ENCODE measurements at places on chromosomes 12 and 14.

GRCh38 chr12:109914461-109914860 lies 14.4 kb downstream of the TCHP start:
- DNase-seq, result no peak

- DNase-seq, result no peak
Measured at GRCh38 chr14:90491221-90491885, 94.5 kb downstream of the CALM1 start.

DNA sequence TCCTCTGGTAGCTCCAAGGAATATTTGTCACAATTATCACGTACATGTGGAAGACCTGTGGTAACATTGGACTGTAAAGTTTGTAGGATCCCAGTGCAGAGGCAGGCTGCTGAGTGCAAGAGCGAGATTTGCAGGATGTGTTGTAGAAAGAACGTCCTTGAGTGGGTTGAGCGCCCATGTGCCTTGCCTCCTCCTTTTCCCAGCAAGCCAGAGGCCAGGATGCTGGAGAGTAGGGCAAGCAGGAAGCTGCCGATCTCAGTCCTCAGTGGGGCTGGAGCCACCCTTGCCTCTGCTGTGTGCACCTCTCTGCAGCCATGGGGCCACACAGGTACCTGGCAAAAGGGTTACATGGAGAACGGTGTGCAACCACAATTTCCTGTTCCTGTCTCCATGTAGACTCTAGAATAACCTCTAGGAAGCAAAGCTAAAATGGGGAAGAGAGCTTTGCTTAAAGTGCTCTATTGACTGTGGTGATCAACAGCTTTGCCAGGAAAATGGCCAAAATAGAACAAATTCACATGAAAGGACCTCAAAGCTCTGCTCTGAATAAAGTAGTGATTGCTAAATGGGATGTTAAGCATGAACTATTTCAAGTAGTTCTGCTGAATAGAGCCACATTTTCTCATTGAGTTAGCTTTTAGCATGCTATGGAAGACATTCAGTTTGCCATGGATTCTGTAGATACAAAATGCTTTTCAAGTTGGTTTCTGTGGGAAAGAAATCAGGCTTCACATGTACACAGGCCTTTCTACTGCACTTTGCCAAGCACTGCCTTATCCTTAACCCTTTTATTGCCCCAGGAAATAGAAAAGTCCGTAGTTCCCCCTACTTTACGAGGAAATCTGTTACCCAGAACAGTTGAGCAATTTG lies 37.4 kb downstream of the ANKRD9 start:
- DNase-seq, result no peak

DNA sequence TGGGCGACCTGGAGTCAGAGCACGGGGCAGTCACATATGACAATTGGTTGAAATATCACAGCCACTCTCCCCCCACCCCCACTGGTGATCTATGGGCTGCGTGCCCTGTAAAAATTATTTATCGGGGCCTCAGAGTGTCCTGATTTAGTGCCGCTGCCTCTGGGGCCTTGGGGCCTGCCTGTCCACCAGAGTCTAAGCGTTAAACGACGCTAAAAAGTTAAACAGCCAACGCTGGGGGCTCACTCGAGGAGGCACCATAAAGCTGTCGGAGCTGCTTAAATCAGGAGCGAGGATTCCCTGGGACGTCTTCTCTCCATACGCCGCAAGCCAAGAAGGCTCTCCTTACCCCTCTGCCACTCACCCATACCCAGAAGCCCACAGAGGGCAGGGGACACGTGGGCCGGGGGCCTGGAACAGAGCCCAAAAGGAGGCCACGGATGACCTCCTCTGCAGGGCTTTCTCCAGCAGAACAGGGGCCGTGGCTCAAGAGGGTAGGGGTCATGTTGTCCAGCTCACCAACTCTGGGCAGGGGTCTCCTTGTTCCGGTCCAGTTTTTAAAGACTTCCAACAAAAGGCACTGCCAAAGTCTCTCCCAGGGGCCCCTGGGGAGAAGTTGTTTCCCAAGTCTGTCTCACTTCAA lies 42.2 kb downstream of the SMUG1 start:
- no peak for DNase-seq

- DNase-seq, result no peak
Measured at GRCh38 chr12:30072824-30073223, 289.1 kb upstream of the TMTC1 start.

DNA sequence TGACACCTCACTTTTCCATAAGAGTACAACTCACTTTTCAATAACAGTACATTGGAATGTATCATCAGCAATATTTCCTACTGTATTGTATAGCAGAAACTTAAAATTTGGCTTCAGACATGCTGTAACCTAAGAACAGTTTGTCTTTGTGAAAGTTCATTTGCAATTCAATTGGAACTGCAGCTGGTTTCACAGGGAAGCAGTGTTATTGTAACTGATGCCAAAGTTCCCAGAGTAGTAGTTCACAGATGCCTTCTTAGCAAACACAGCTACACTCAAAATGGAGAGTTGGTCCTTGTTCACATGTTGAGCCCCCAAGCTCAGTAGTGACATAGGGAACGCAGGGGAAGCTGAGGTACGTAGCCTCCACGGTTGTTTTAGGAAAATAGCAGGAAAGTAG lies 23.3 kb downstream of the PPP1R36 start:
- peak; percentile 84 for DNase-seq

GRCh38 chr14:71610797-71611196 lies 321.4 kb upstream of the RGS6 start:
- no peak for DNase-seq

DNA sequence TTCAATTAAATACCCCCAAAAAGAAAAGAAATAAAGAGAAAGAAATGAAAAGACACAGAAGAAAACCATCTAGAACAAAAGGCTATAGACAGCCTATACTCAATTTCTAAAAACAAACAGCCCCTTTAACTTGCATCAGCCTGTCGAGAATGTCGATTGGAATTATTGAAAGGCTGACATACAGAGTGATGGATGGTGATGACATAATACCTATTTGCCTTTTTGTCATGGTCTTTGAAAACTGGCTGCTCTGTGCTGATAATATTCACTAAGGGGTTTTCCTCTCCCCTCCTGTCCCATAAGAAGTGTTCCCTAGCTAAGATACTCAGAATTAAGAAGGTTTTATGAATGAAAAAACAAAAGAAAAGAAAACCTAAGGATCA lies 393.7 kb downstream of the SOX5 start:
- DNase-seq, result no peak

GRCh38 chr12:42873401-42873800 lies 283.9 kb upstream of the PRICKLE1 start:
- DNase-seq, result no peak

DNA sequence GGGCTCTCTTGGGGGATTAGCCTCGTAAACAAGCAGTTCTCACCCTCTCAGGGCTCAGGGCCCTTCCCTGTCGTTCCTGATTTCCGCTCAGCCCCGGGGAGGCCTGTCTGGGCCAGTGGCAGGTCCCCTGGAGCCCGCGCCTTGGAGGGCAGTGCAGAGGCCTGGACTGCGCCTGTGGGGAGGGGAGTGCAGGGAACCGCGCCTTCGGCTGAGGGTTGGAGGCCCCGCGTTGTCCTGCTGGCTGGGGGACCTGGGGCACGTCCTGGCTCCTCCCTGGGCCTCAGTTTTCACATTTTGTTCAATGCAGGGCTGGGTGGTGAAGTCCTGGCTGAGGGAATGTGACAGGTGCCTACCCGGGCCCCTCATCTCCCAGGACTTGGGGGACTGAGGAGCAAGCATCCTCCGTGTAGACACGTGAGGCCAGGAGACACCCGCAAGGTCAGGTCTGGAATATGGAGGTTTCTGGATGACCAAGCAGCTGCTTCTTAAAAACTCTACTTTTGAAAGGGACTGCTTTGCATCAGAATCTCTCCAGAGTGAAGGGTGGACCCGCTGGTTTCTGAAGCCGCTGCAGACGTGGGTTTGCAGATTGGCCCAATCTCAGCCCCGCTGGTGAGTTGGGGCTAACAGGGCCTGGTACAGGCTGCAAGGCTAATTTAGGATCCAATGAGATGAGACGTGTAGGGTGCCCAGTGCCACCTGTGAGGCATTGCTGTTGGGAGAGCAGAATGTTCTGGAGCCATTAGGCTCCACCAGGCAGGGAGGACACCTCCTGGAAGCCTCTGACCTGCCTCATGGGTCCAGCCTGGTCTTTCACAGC lies 80.2 kb downstream of the KIF26A start:
- no peak for DNase-seq

GRCh38 chr12:47742253-47742825 lies 16.3 kb downstream of the RAPGEF3 start:
- peak; percentile 5 for DNase-seq

- DNase-seq, result peak; percentile 64
Measured at GRCh38 chr12:67647181-67647798, 1.3 kb upstream of the DYRK2 start.

DNA sequence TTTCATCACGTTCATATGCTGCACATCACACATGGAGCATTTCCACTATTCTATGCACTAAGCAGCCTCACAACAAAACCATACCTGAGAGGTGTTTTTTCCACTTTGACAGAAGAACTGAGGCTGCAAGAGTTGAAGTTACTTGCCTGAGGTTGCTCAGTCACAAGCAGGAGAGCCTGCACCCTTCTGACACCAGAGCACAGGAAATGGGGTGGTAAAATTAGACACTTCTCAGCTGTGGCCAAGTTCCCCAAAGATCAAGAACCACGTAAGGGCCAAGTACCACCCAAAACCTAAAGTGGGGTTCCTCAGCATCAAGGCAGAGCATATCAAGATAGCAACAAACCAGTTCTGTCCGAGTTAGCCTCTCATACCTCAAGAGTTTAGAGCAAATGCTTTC lies 185.8 kb downstream of the CAPZA3 start:
- DNase-seq, result no peak

- DNase-seq, result no peak
Measured at GRCh38 chr14:58513272-58513671, 85.8 kb downstream of the KIAA0586 start.

GRCh38 chr12:109432431-109432830 lies 44.7 kb downstream of the KCTD10 start:
- no peak for DNase-seq

GRCh38 chr12:24780697-24781368 lies 168.1 kb downstream of the BCAT1 start:
- DNase-seq, result peak; percentile 45

- DNase-seq, result no peak
Measured at GRCh38 chr12:95258151-95258550, 40.5 kb downstream of the VEZT start.

- DNase-seq, result no peak
Measured at GRCh38 chr12:123064885-123065619, 84.6 kb downstream of the ARL6IP4 start.

GRCh38 chr12:22047494-22047893 lies 1.5 kb downstream of the CMAS start:
- no peak for DNase-seq

- no peak for DNase-seq
Measured at GRCh38 chr12:62738105-62738504, 196.8 kb downstream of the PPM1H start.

- no peak for DNase-seq
Measured at GRCh38 chr12:12171991-12172511, 94.8 kb downstream of the LRP6 start.

DNA sequence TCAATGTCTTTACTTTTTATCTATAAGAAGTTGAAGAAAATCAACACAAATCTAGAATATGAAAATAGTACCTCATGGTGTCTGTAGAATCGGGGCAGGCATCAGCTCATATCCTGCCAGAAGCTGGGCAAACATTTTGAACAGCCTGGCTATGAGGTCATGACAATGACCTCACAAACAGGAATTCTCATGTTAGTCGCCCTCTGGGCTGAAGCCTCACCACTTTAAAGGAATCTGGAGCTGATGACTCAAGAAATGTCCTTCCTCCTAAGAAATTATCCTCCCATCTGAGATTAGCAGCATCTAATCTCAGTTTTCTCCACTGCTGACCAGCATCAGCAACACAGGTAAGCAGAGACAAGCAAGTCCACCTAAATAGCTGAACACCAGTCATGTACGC lies 27.1 kb downstream of the CLIP1 start:
- DNase-seq, result no peak

GRCh38 chr12:91854725-91855124 lies 290.9 kb downstream of the BTG1 start:
- no peak for DNase-seq

DNA sequence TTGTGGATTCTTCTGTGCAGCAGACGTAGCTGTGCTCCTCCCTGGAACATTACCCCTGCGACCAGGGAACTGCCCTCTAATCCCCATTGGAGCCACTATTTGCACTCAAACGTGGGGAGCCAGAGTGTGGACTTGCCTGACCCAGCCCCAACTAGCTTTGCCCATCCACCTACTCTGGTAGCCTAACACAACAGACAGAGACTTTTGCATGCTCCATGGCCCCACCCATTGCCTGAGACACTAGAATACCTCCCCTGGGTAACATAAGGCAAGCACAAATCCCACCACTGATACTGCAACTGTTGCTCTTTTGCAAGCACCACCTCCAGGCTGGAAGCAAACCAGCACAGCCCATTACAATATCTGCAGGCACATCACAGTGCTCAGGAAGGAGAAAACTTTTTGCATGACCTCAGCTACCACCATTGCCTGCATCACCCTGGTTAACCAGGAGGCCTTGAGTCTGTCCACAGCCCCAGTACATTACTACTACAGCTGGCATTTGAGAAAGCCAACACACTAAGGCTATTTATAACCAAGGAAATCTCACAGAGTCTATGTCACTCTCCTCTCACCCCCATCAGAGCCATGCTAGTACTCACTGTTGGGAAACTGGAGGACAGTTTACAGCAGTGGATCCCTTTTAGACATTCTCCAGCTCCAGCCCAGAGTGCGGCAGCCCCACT lies 15.0 kb downstream of the CEP128 start:
- DNase-seq, result no peak

GRCh38 chr14:74324931-74325361 lies 22.2 kb upstream of the ABCD4 start:
- DNase-seq, result peak; percentile 73

DNA sequence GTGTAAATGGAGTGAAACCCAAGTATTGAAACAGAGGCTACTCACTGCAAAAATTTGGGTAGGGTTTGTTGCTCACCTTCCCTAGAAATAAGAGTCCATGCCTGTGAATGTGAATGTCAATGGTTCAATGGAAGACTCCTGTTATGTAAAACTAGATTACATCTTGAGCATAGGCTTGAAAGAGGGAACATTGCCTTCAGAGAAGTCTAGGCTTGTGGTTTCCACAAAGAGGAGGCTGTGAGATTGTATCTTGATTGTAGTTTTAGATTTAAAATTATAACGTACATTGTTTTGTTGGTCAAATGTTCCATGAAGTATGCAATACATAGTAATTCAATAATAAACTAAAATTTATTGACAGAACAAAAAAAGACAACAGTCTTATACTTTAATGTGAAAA lies 413.7 kb upstream of the RPL10L start:
- no peak for DNase-seq

DNA sequence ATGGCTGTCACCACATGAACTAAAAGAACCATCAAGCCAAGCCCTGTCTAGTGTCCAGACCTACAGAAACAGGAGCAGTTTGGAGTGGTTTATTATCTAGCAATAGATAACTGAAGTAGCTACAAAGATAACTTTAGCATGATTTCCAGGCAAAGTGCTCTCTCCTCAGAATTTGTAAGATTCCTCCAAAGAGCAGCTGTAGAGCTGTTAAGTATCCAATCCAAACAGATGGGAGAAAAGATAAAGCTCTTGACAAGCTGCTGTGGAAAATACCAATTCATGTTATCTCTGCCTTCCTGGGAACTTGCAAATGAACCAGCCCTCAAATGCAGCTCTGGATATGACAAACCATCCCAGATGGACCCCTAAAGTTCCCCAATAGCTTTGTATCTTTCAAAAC lies 78.9 kb upstream of the RESF1 start:
- DNase-seq, result no peak
